ENCODE measurements at places on chromosomes 5 and 9.

DNA sequence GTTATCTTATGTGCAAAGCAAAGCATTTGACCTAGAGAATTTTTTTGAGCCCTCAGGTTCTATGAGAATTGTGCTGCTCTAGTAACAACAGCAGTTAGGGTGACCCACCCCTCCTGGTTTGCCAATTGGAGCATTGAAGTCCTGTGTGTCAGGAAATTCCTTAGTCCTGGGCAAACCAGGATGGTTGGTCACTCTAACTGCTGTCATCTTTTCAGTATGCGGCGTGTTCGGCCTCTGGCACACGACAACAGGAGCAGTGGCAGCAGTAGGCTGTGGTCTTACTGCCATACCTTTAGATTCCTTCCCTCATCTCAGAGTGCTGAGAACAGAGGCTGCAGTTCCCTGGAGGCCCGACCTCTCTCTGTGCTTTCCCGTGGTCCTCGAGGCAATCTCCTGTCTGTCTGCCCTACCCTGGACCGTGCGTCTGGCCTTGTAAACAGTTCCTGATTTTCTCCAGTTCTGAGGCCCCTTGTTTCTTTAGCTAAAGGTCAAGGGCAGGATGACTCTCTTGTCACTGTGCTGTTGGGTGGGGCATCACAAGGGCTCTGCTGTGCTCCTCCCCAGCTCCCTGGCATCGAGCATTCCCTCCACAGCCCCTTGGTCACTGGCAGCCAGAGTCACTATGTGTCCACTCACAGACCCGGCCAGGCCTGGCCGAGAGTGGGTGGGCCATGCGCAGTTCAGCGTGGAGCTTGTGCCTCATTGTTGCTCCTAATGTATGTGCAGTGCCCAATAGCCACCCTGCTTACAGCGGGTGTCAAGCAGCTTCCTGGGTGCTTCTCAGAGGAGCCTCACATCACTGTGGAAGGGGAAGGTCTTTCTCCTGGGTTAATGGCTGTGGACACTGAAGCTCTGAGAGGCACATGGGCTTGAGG lies 18.5 kb upstream of the COL15A1 start:
- no peak for DNase-seq

GRCh38 chr5:159052401-159053011 lies 47.2 kb downstream of the EBF1 start:
- DNase-seq = no peak

GRCh38 chr5:117245130-117245529 lies 670.5 kb upstream of the SEMA6A start:
- no peak for DNase-seq

DNA sequence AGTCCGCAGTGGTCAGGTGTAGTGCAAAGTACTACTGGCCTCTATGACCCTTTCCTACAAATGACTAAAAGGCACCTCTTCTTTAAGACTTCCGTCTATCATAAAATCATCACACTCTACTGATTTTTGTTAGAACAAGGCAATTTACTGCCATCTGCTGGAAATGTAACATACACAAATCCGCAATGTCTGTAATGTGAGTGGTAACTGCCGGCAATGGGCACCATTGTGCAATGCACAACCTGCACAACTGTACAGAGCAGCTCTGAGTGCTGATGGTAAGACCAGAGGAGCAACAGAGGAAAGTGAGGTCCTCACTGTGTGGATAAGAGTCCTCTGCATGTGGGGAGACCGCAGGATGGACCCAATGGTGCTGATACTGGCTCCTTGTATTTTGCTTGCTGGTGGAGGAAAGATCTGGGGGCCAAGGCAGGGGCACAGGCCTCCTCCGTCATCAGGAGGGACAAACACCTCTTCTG lies 103.7 kb downstream of the ATPSCKMT start:
- peak; percentile 75 for DNase-seq

DNA sequence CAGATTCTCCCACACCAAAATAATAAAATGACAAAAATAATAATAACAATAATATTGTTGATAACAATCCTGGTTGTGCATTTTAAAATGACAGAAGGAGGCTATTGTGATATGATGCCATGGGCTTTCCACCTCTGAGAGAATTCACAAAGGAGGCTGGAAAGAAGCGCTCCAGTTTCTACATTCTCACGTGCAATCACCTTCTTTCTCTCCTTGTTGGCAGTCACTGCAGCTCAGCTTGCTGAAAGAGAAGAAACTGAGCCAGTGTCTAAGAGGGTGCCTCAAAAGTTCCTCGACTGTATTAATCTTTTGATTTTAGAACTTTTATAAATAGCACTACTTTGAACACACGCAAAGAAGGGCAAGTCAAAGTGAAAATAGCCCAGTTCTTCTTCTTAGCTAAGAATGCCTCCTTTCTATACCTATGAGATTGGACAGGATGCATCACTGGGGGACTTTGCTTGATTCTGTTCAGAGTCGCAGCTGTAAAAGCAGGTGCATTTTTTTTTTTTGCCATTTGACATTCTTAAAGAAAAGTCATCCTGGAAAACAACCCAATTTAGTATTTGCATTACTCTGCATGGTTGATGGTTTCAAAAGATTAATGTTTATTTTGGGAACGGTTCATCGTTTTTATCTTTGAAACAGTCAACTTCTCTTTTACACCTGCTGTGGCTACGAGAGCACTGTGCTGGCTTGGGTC lies 12.4 kb upstream of the SUB1 start:
- no peak for DNase-seq

DNA sequence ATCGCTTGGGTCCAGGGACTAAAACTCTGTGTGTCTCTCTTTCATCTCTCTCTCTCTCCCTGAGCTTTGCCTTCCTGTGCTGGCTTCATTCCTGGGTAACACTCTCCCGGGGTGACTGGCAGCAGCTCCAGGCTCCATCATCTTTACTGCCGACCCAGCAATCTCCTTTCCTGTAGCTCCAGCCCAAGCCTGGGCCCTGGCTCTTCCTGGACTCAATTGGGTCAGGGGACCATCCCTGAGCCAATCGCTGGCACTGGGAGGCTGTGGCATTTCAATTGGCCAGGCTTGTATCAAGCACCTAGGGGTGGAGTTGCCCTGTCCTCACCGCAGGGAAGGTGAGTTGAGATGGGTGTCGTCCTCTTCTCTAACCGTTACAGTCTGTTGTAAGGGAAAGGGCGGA lies 31.9 kb downstream of the FAM240B start:
- DNase-seq = no peak

DNA sequence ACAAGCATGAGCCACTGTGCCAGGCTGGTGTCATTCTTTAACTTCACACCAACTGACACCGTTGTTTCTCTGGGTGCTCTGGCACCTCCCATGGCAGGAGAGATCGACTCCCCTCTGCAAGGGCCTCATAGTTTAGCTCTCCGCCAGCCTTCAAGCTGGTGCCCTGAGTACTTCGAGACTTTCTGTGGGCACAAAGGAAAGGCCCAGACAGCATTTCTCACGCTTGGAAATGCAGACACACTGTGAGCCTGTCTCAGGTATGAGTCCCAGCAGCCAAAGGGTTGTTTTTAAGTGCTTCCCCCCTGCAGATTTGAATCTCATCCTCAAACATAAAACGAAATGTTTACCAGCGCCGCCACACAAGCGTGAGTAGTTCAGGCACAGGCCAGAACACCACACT lies 11.1 kb upstream of the TCF7 start:
- DNase-seq = no peak

DNA sequence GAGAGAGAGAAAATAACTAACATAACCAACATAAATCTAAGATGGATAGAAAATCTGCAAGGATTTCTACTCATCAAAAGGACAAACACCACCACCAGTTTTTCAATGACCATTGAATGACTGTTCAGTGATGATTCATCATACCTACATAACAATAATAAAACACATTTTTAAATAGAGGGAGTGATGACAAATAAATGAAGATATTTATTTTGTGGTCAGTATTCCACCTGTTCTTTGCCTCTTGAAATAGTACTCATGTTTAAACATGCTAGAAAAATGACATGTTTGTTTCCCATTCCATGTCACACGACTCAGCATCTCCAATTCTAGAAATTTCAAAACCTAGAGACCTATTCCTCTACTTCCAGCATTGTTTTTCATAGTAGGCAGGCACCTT lies 34.6 kb upstream of the ADAMTS16 start:
- DNase-seq = peak; percentile 35

DNA sequence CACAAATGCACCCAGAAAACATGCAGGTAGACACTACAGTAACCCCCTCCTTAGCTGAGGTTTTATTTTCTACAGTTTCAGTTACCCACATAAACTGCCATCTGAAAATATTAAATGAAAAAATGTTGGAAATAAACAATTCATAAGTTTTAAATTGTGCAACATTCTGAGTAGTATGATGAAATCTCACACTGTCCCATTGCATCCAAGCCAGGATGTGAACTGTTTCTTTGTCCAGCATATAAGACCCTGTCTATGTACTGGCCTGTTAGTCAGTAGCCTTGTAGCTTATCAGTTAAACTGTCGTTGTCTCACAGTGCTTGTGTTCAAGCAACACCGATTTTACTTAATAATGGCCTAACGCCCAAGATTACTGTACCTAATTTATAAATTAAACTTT lies 630.5 kb downstream of the ANXA1 start:
- DNase-seq = no peak

DNA sequence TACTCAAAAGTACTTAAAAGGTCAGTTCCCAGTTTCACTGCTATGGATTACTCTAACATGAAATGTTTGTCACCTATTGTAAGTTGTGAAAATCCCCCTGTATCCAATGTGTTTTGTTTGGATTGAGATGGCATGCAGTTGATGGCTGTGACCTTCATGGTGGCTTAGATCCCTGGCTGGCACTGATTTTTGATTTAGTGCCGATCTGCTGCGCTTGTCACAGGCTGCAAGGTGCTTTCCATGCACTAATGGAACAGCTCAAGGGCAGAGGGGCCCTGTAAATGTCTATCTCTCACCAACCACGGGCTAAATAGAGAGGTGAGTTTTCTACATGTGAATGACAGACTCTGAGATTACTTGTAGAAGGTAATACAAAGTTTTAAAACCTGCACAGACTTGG lies 69.8 kb upstream of the WDR41 start:
- DNase-seq = no peak

DNA sequence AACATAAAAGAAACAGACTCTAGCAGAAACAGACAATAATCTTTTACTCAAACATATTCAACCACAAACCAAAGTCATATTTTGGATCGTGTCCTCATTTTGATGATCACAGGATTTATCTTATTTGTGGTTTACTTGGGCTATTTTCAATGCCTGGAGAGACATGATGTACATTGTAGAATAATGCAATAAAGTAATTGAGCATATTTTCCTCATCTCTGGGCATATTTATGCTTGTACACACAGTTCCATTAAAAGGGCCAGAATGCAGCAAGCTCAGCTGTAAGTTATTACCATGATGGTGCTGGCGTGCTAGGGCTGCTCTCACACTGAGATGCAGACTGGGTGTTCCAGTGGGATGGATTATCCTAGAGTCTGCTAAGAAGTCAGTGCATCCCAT lies 456.7 kb downstream of the TLE4 start:
- no peak for DNase-seq

DNA sequence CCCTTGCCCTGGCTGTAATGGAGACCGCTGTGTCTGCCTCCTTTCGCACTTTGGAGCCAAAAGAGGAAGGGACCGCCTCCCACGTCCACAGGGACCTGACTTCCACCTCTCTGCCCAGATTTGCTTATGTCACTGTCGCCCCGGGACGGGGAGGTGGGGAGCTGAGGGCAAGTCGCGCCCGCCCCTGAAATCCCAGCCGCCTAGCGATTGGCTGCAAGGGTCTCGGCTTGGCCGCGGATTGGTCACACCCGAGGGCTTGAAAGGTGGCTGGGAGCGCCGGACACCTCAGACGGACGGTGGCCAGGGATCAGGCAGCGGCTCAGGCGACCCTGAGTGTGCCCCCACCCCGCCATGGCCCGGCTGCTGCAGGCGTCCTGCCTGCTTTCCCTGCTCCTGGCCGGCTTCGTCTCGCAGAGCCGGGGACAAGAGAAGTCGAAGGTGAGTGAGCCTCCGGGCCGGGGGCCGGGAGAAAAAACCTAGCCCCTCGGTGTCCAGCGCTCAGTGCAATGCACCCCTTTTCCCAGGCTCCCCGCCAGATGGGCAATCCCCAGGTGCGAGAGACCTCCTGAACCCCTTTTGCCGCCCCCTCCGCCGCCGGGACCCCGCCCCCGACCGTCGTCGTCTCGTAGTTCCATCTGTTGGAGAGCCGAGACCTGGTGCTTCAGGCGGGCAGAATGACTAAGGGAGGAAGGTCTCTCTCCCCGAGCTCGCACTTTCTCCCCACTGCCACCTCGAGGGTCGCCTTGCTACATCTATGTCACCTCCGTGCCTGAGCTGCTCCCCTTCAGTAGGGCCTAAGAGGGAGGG lies at the start of gene GPX3:
GPX3 (plus strand) TSS at position 288 of the 807 bp plus-strand sequence; CDS start at position 352, 64 bp downstream.
- DNase-seq = peak; percentile 19

DNA sequence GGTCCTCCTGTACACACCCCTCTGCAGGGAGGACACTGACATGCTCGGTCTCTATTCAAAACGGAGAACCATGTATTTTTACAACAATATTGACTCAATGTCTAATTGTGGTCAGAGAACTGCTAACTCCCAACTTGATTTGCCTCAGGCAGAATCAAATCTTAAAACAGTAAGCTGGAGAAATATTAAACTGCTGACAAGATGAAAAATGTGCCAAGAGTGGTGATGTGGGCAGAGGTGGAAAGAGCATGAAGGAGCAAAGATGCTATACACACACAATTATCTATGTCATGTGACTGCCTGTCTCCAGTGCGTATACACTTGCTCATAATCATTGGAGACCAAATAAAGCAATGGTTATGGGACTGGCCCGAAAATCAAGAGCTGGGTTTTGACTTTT lies 556.1 kb upstream of the ZNF608 start:
- DNase-seq = no peak

DNA sequence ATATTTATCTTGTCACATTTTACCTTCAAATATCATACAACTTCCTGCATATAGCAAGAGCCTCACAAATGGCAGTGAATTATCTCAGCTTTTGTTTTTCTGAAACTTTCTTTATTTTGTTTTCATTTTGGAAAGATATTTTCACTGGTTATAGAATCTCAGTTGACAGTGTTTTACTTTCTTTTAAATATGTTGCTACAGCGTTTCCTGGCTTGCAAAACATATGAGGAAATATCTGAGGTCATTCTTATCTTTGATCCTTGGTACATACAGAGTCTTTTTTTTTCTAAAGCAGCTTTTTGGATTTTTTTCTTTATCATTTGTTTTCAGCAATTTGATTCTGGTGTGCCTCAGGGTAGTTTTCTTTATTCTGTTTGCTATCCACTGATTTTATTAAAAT lies 77.6 kb upstream of the CEP78 start:
- no peak for DNase-seq

Measured in RKO (cell line).